H9 (cell line): ENCODE measurements at places on chromosomes 12 and 14. TPM values are rescaled to one million over a fixed set of nuclear protein-coding genes. Genes with fewer than 3 reads are reported as not detected.

The LRTM2 gene
- not detected in 2 replicates for total RNA-seq

The TBC1D30 gene
- total RNA-seq, result 1.6 and 2.2 TPM in 2 replicates

The TGFB3 gene
- 0.20 and 0.37 TPM in 2 replicates for total RNA-seq

The FSCB gene
- total RNA-seq, result not detected in 2 replicates

The CCDC196 gene
- not detected in 2 replicates for total RNA-seq

The NRIP2 gene
- total RNA-seq, result 0.15 TPM in 2 replicates

The LGR5 gene
- 0.09 and 0.13 TPM in 2 replicates for total RNA-seq

The RPS6KA5 gene
- total RNA-seq, result 3.7 and 3.8 TPM in 2 replicates

GRCh38 chr12:42960087-42960527 is 370.6 kb upstream of the PRICKLE1 start:
- H3K36me3 ChIP-seq, result no peaks in the 10 kb centered on the region
- DNase-seq, result no peak
- no peak overlapping the region for H3K27ac ChIP-seq
- no peaks in the 10 kb centered on the region for H3K27me3 ChIP-seq

DNA sequence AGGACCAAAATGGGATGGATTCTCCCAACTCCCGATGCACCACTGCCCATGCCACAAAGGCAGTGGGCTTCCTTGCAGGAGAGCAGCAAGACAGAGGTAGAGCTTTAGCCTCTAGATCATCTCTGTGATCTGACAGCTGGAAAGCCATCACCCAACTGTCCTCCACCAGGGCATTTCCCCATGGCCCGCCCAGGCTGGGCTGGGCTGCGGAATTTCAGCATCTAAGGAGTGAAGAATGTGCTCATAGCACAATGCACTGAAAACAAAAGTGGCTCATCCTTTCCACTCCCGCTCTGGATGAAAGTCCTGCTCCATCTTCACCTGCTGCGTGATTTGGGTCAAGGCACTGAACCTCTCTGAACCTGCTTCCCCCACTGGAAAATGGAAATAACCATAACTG is 5.6 kb downstream of the SYNE3 start:
- no peaks in the 10 kb centered on the region for H3K36me3 ChIP-seq
- no peaks in the 10 kb centered on the region for H3K4me1 ChIP-seq
- H3K27me3 ChIP-seq, result peaks cover 6% of the 10 kb centered on the region
- no peak overlapping the region for H3K27ac ChIP-seq

GRCh38 chr14:25303934-25304333 is 254.0 kb upstream of the STXBP6 start:
- no peaks in the 10 kb centered on the region for H3K27me3 ChIP-seq
- H3K4me1 ChIP-seq, result no peaks in the 10 kb centered on the region
- H3K4me3 ChIP-seq, result no peak overlapping the region
- H3K27ac ChIP-seq, result no peak overlapping the region
- no peaks in the 10 kb centered on the region for H3K36me3 ChIP-seq
- no peak for DNase-seq

DNA sequence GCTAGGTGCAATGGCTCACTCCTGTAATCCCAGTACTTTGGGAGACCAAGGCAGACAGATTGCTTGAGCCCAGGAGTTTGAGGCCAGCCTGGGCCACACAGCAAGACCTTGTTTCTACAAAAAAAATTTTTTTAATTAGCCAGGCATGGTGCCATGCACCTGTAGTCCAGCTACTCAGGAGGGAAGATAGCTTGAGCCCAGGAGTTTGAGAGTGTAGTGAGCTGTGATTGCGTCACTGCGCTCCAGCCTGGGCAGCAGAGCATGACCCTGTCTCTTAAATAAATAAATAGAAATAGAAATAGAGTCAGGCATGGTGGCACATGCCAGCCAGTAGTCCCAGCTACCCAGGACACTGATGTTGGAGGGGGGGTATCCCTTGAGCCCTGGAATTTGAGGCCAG is 36.7 kb upstream of the CLIP1 start:
- no peak for DNase-seq
- no peaks in the 10 kb centered on the region for H3K27me3 ChIP-seq

DNA sequence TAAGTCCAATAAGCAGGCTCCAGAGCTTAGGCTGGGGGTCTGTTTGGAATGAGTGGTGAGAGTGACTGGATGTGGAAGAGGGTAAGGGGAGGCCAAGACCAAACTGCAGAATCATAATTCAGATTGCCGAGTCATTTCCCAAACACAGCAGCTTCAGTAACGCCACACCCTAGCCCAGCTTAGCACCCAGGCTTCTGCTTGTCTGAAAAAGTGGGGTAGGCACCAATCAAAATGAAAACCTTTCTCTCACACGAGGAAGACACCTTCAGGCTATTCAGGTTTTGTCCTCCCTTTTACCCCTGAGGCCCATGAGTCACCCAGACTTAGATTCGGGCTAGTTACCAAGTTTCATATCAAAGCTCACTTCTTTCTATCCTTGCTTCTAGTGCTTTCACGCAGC is 306.1 kb downstream of the DAD1 start:
- no peak overlapping the region for H3K4me3 ChIP-seq
- no peaks in the 10 kb centered on the region for H3K27me3 ChIP-seq
- H3K4me1 ChIP-seq, result no peaks in the 10 kb centered on the region
- no peak for DNase-seq
- no peaks in the 10 kb centered on the region for H3K36me3 ChIP-seq

DNA sequence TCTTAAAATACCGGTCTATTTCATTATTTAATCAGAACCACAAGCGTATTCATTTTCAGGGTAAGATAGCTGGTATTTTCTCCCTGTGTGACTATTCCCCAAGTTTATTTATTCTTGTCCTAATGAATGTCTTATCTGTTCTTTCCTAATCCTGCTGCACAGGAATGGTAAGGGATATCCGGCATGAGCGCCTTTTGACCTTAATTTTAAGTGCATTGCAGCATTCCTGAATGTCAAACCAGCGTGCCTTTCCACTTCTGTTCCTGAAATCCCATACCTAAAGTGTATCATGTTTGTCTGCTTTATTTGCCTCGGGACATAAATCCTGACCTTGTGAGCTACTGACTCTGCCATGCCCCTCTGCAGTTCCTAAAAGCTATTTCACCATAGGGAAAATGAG is 1713.2 kb upstream of the FLRT2 start:
- H3K27ac ChIP-seq, result no peak overlapping the region
- H3K36me3 ChIP-seq, result no peaks in the 10 kb centered on the region
- DNase-seq, result no peak
- H3K4me3 ChIP-seq, result no peak overlapping the region

GRCh38 chr12:131774576-131775391 is 53.4 kb upstream of the MMP17 start:
- peak overlapping the region; percentile 17 for H3K27ac ChIP-seq
- no peak for DNase-seq
- no peak overlapping the region for H3K4me3 ChIP-seq
- H3K27me3 ChIP-seq, result no peaks in the 10 kb centered on the region
- peaks cover 12% of the 10 kb centered on the region; the same call in 1 of the 2 replicates for H3K4me1 ChIP-seq

DNA sequence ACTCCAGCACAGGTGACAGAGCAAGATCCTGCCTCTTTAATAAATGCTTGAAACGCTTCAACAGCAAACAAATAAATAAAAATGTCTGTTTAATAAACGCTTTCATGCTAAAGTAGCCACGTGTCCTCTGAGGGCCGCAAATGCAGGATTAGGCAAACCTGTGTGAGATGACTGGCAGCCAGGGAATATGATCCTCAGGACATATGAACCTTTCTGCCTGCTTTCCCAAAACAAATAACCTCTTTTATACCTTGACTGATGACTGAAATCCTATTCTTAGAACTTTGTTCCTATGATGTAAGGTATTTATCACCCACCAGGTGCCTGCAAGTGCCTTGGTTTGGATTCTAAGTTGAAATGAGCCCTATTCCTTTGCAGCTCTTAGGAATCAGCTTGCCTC is 14.5 kb upstream of the FLVCR2 start:
- no peaks in the 10 kb centered on the region for H3K36me3 ChIP-seq
- no peaks in the 10 kb centered on the region; the same call in 1 of the 2 replicates for H3K4me1 ChIP-seq
- H3K4me3 ChIP-seq, result no peak overlapping the region
- H3K27ac ChIP-seq, result no peak overlapping the region
- H3K27me3 ChIP-seq, result no peaks in the 10 kb centered on the region

GRCh38 chr14:87264272-87264785 is 728.7 kb downstream of the GALC start:
- H3K36me3 ChIP-seq, result no peaks in the 10 kb centered on the region
- no peak for DNase-seq
- H3K27ac ChIP-seq, result no peak overlapping the region
- H3K4me3 ChIP-seq, result no peak overlapping the region
- no peaks in the 10 kb centered on the region for H3K27me3 ChIP-seq

DNA sequence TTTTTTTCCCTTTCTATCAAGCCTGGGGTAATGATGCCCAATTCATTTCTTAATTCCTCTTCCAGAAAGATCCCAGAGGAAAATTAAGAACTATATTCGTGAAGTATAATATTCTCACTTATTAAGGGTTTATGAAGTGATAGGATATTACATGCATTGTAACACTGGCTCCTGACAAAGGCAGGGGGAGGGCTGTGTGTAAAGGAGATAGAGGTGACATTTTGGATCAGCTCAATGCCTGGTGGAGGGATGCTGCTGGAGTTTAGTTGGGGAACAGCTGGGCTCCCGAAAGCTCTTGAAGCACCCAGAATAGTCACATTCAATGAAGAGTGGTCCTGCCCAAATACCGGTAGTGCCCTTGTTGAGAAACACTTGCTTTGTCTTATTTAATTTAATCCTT is 774 bp downstream of the SERPINA11 start:
- no peak for DNase-seq
- no peaks in the 10 kb centered on the region for H3K36me3 ChIP-seq
- H3K27ac ChIP-seq, result no peak overlapping the region
- H3K4me1 ChIP-seq, result peaks cover 12% of the 10 kb centered on the region; the same call in 1 of the 2 replicates
- H3K27me3 ChIP-seq, result no peaks in the 10 kb centered on the region

DNA sequence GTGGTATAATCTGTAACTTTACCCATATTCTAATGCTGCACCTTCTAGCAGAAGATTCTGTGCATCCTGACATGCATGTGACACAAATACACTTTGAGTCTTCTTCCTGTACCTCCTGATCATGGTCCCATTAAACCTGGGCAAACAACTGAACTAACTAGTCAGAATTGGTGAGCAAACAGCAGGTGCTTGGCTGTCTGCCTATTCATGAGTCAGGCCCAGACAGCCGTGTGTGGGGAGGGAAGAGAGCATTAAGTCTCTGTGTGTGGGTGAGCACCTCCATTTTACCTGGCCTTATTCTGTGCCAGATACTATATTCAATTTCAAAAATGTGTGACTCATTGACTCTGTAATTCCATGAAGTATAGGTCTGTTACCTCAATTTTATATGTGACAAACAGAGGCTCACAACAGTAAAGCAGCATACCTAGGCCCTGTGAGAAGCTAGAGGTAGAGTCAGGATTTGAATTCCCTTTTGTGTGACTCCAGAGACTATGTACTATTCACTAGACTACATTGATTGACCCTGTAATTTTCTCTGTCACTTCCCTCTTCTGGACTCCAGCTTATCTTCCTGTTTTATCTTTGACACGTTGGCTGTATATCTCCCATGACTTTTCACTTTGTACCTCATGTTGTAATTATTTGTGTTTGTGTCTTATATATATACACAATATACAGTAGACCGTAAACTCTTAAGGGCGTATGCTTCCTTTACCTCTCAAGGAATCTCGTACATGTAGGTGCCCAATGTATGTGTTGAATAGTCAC is 32.2 kb downstream of the SUSD6 start:
- H3K36me3 ChIP-seq, result peaks cover 19% of the 10 kb centered on the region
- H3K4me1 ChIP-seq, result peaks cover under 1% of the 10 kb centered on the region; the same call in 1 of the 2 replicates
- no peak overlapping the region for H3K27ac ChIP-seq
- no peaks in the 10 kb centered on the region for H3K27me3 ChIP-seq

GRCh38 chr12:31620311-31620710 is 29.4 kb upstream of the DENND5B start:
- H3K36me3 ChIP-seq, result no peaks in the 10 kb centered on the region
- no peak for DNase-seq
- no peak overlapping the region for H3K27ac ChIP-seq
- H3K4me3 ChIP-seq, result no peak overlapping the region
- H3K4me1 ChIP-seq, result no peaks in the 10 kb centered on the region
- no peaks in the 10 kb centered on the region for H3K27me3 ChIP-seq

- H3K27me3 ChIP-seq, result no peaks in the 10 kb centered on the region
- no peak overlapping the region for H3K4me3 ChIP-seq
- no peaks in the 10 kb centered on the region for H3K36me3 ChIP-seq
These were observed 115.9 kb upstream of the TMPO start for GRCh38 chr12:98399532-98399931.

GRCh38 chr12:46371718-46372543 is 642 bp downstream of the SLC38A2 start:
- H3K27ac ChIP-seq, result peak overlapping the region; percentile 24
- H3K36me3 ChIP-seq, result peaks cover 53% of the 10 kb centered on the region
- H3K4me1 ChIP-seq, result no peaks in the 10 kb centered on the region
- peak overlapping the region; percentile 97 for H3K4me3 ChIP-seq

- DNase-seq, result no peak
- no peaks in the 10 kb centered on the region for H3K36me3 ChIP-seq
- H3K4me1 ChIP-seq, result no peaks in the 10 kb centered on the region
These were observed 7.9 kb upstream of the TINF2 start for GRCh38 chr14:24250354-24250753.

- no peaks in the 10 kb centered on the region for H3K27me3 ChIP-seq
- H3K4me1 ChIP-seq, result peaks cover 6% of the 10 kb centered on the region; the same call in 1 of the 2 replicates
- H3K27ac ChIP-seq, result no peak overlapping the region
- no peak for DNase-seq
These were observed 17.5 kb downstream of the NIN start for GRCh38 chr14:50813544-50813863.

DNA sequence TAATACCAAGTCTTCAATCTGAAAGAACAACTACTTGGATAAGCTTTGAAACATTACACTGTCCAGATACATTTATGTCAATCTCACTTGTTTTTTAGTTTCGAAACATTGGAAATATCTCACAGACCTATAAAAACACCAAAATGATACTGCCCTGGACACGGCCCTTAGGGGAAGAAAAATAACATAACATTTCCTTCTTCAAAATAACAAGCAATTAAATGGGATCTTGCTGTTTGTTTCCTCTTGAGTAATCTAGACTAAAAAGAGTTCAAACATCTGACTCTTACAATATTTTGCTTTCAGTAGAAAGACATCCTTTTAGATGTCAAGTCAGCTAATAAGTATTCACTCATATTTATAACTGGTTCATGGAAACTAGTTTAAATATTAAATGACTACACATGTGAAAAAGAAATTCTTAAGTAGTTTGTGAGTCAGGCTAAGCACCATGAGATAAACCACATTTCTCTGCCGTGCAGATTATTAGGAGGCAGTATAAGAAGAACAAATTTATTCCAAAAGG is 87.5 kb downstream of the EPS8 start:
- no peaks in the 10 kb centered on the region for H3K4me1 ChIP-seq
- no peaks in the 10 kb centered on the region for H3K27me3 ChIP-seq
- H3K36me3 ChIP-seq, result no peaks in the 10 kb centered on the region
- DNase-seq, result no peak

GRCh38 chr14:103334644-103335622 is 896 bp downstream of the EIF5 start:
- H3K4me1 ChIP-seq, result no peaks in the 10 kb centered on the region
- peaks cover 48% of the 10 kb centered on the region for H3K36me3 ChIP-seq
